ENCODE measurements at places on chromosomes 3 and 15. TPM values are rescaled to one million over a fixed set of nuclear protein-coding genes. Genes with fewer than 3 reads are reported as not detected.

DNA sequence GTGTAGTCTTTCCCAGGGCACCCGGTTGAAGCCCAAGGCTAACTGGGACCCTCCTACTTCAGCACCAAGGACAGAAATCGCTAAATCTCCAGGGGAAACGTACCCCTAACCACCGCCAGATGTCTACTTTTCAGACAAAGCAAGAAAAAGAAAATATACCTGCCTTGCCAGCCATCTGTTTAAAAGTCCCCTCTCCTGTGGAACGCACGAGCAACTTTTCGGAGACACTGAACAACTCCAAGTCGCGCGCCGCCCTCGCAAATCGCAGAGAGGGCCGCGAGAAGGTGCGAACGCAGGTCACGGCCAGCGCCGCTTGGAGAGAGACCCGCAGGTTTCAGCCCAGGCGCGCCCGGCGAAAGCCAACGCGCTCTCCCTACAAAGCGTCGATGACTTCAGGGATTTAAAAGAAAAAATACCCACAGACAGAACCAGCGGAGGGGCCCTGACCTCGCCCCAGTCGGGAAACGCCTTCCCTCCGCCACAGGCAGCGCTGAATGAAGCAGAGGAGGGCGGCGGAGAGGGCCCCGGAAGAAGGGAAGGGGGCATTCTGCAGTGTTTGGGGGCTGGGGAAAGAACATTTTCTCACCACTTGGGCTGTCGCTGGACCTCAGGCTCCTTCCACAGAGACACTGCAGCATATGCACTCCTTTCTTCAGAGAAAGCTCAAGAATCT lies 213.1 kb downstream of the FGF12 start:
- H3K4me3 ChIP-seq: peak overlapping the region; percentile 28
- peak; percentile 63 for DNase-seq
- no peak overlapping the region for H3K27ac ChIP-seq
- no peaks in the 10 kb centered on the region for H3K36me3 ChIP-seq
- peaks cover 41% of the 10 kb centered on the region for H3K27me3 ChIP-seq

DNA sequence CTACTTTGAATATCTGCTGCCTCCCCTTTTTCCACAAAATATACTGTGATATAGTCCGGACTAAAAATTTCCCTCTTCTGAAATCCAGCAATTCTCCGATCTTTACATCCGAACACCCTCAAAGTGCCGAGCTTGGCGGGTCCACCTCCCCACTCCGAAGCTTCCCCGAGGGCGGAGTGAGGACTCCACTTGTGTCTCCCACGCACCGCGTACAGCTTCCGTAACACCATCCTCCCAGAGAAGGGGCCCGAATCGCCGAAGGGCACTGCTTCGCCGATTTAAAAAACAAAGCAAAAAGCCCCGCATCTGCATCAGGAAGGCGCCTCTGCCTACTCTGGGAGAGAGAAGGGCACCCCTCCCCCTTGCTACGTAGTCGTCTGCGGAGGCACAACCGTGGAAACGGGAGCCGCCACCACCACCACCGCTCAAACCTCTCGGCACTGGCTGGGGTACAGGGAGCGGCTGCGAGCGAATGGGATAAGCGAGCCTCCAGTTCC lies 551 bp downstream of the NCBP2 start:
- H3K27me3 ChIP-seq: no peaks in the 10 kb centered on the region
- H3K36me3 ChIP-seq: peaks cover 27% of the 10 kb centered on the region
- H3K27ac ChIP-seq: peak overlapping the region; percentile 98
- DNase-seq: peak; percentile 81

The SLC7A14 gene
- not detected for total RNA-seq

GRCh38 chr15:101153801-101154656 lies 97.8 kb downstream of the CHSY1 start:
- no peak for DNase-seq
- H3K36me3 ChIP-seq: no peaks in the 10 kb centered on the region
- H3K27me3 ChIP-seq: no peaks in the 10 kb centered on the region
- H3K27ac ChIP-seq: no peak overlapping the region

Measured in upper lobe of right lung (tissue), 1 donor.